ENCODE measurements at places on chromosomes 4 and X.

DNA sequence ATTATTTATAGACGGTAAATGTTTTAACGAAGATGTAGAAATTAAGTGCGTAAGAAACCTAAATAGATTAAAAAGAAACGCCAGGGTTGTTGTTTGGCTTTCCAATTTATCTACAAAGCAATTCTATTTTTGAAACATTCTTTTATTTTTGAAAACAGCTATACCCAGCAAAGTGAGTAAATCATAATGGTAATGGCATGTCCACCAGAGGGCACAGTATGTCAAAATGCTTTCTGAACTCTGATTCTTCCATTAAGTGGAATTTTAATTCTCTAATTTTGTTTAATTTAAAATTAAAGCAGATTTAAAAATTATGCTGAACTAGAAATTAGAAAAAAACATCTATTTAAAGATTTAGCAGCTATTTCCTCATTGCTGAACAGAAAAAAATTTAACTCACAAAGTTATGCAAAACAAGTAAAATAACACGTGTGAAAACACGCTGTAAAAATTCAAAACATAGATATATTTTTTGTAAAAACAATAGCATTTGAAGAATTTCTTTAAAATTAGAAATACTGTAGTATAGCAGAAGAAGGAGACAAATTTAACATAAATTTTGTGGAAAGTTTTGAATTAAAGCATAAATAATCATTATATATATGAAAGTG lies 26.5 kb downstream of the RASSF6 start:
- DNase-seq, result no peak

- no peak for DNase-seq
These were observed 32.5 kb upstream of the FRAS1 start for GRCh38 chr4:78024576-78025091.

GRCh38 chr4:166546009-166546408 lies 673.0 kb downstream of the TLL1 start:
- no peak for DNase-seq

DNA sequence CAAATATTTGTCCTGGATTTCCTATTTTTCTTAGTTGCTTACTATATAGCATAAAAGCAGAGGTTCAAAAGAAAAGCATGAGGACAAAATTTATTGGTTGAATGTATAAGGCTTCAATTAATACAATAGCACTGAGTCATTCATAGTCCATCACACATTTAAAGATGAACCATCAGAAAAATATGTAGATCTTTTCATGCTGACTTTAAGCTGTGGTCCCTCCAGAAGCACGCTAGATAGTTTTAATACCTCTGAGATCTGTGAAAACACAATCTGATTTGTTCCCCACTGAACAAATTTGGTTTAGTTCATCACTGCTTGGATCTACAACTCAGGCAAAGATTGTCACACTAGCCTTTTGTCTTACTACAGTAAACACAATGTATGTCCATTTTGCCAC lies 377.2 kb upstream of the ANXA10 start:
- no peak for DNase-seq

DNA sequence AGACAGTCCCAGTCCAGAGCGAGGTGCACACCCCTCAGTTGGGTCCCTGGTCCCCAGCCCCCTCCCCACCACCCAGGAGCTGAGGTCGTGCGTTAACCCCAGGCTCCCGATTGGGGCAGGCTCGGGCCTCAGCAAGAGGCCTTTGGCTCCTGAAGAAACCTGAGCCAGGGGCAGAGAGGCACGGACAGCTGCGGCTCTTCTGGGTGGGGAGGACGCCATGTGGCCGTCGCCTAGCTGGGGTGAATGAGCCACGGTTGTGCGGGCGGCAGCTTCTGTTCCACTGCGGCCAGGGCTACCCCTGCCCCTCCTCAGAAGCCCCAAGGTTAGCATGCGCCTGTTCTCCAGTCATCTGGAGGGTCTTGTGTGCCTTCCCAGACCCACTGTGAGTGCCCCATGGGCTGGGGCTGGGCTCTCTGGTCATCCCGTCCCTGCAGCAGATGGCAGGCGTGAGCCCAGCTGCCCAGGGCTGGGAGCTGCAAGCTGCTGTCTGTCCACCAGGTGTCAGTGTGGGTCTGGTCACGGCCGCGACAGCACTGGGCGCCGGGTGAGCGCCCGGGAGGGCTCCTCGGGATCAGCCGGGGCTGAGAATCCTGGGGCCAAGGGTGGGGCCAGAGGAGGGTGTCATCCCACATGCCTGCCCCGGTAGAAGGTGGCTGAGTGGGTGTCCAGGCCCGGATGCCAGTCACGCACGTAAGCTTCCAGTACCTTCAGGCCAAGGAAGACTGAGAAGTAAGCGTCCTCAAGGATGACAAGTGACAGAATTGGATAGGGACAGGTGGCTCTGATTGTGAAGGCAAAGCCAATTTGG lies 21.9 kb downstream of the ATP2B3 start:
- peak; percentile 69 for DNase-seq

DNA sequence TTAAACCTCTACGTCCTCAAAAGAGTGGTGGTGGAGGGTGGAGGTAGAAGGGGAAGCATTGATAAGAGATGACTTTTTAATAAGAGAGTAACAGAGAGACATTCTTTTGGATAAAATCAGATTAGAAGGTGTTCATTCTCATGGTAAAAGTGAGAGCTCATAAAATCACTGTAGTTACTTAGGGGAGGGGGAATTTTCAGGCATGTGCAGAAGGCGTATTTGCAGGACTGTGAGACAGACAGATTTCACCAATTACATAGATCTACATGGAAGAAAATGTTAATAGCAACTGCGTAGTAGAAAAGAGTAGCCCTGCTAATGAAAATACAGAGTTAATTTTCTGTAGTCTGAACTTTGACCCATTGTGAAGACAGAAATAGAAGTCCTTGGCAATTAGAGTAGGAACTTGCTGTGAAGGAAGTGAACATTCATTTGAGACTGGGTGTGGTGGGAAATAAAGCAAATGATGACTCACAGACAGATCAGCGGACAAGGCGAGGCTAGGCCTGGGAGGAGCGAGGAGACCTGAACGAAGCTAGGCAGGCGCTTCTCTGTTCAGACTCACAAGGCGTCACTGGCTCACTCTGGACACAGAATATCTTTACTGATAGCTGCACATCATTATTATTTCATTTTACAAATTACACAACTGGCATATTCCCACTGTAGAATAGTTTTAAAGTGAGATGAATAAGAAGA lies 57.2 kb upstream of the FAM9C start:
- peak; percentile 15 for DNase-seq

DNA sequence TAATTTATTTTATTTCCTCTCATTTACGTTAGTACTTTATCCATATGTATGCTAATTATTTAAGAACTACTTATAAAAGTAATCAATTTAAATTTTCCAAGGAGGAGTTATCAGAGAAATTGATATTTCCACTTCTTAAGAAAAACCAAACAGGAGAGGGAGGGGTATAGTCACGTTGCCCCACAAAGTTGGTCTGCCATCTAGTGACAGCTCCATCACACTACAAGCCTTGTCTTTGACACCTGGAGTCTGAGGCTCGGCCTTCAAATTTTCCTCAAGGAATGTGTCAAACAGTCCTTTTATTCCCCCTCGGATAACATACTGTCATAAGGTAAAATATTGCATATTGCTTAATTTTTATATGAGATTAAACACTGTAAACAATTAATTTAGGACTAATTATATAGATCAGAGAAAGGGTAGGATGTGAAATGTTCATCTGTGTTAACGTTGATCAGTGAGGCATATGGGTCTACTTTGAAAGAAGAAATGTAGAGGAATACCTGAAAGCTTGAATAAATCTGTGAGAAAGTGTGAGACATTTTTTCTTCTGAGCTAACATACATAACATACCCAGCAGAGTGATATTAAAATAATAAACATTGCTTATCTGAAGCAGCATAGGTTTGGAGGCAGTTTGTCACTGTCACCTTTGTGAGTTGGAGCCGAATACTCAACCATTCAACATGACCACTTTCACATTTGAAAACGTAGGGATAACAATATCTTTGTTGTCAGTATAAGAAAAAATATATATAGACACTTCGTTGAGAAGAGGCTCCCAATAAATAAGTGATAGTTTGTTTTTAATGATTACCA lies 114.4 kb downstream of the GLRA3 start:
- DNase-seq, result no peak

DNA sequence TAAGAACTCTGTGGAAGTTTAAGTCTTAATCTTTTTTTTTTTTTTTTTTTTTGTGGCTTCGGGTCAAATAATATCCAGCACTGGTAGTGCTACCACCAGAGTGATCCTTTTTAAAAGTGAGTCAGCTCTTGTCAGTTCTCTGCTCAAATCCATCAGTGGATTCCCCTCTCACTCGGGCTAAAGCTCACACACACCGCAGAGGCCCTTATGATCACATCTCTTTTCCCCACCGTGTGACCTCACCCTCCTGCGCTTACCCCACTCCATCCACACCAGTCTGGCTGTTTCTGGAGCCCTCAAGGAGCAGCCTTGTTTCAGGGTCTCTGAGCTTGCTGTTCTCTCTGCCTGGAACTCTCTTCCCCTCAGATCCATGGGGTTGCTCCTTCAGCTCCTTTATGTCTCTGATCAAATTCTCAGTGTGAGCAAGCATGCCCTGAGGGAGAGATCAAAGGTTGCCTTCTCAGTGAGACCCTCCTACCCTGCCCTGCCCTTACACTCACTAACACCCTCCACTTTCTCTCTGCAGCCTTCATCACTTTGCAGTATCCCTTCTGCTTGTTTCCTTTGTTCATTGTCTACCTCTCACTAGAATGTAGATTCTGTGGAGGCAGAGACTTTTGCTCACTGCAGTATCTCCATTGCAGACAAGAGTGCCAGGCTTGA lies 19.8 kb upstream of the BEND4 start:
- DNase-seq, result no peak

DNA sequence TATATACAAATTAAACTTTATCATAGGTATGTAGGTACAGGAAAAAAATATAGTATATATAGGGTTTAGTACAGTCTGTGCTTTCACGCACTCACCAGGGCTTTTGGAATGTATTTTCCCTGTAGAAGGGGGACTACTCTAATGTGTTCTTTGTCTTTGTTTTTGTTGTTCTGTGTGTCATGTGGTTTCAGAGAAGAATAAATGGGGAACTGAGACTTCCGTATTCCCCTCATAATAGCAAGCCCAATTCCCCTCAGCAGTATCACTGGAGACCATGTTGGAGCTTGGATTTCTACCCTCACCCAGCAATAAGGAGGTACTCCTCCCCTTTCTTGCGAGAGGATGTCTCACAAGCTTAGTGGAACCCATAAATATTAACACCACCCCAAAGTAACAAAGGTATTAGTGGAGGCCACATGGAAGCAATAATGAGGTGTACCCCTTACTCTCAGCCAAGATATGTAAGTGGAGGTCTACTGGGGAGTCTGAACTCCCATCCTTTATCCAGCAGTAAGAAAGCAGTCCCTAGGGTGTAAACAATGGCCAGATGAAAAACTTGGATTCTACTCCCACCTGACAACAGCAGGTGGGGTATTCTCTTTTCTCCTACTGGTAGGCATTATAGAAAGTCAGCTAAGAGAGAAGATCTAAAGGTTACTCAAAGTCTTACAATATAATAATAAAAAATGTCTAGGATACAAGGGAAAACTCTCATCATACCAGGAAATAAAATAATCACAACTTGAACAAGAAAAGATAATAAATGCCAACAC lies 805.4 kb upstream of the GALNTL6 start:
- no peak for DNase-seq

Measured in substantia nigra (tissue), 51 donors.